Nephron progenitor cell (in vitro differentiated cells): ENCODE measurements at places on chromosomes 12 and 14.
A peak's percentile ranks its signal among the peaks of the same experiment; 100 is the strongest.

DNA sequence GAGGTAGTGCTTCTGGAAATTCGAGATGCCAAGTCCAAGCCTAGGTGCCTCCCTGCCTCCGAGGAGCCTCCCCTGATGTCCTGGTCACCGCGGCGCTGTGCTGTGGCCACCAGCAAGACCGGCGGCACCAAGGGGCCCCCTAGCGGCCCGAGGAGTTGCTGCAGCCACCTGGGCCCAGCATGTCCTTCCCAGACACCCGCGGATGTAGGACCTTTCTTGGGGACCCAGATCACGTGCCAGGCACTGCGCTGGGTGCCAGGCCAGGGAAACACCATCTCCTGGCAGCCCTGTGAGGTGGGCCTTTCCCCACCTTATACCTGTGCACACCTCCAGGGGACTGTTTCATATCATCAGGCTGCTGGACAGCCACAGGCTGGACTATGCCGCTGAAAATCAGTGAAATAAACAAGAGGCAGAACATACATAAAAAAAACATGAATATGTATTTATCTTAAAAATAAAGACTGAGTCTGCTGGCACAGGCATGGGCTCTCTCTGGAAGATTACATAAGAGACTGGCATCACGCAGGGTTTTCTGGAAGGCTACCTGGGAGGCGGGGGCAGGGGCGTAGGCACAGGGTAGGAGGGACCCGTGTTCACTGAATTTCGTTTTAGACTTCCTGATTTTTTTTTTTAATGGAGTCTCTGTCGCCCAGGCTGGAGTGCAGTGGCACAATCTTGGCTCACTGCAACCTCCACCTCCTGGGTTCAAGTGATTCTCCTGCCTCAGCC, 15.9 kb upstream of the HHIPL1 start:
- peaks cover 13% of the 10 kb centered on the region for H3K27me3 ChIP-seq
- H3K27ac ChIP-seq = no peak overlapping the region
- peak; percentile 85 for DNase-seq
- H3K4me3 ChIP-seq = no peak overlapping the region
- no peaks in the 10 kb centered on the region for H3K36me3 ChIP-seq

DNA sequence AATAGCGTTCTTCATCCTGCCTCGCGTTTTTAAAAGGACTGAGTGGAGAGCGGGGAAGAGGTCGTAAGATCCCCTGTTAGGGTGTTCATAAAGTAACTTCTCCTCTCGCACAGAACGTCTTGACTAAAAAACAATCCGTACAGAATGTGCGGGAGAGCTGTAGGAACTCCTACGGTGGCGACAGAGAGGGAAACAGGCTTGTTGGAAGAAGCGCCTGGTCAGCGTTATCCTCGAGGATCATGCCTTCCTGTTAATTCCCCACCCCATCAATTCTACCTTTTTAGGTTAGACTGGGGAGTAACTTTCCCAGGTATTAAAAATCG, 399 bp upstream of the WASHC4 start:
- peaks cover 41% of the 10 kb centered on the region for H3K4me1 ChIP-seq
- H3K36me3 ChIP-seq = peaks cover 11% of the 10 kb centered on the region
- no peak for DNase-seq
- peak overlapping the region; percentile 86 for H3K27ac ChIP-seq
- H3K27me3 ChIP-seq = peaks cover 6% of the 10 kb centered on the region
- peak overlapping the region; percentile 96 for H3K4me3 ChIP-seq

DNA sequence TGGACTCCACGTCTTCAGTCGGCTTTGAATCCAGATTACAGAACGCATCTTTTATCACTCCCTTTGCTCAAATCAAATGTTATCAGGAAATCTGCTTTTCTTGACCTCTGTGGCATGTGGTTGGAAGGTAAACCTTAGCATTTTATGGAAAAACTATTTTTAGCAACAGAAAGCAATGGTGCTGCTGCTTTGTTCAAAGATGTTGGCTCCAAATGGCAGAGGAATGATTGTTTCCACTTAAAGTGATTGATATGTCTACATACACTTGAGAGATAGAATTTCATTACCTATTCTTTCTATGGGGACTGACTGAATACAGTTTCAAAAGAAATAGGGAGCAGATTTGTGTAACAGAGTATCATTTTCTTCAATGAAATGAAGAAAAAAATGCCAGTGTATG, 761.2 kb downstream of the NOVA1 start:
- H3K4me3 ChIP-seq = peak overlapping the region; percentile 7
- H3K36me3 ChIP-seq = no peaks in the 10 kb centered on the region
- no peak overlapping the region for H3K27ac ChIP-seq
- DNase-seq = no peak

DNA sequence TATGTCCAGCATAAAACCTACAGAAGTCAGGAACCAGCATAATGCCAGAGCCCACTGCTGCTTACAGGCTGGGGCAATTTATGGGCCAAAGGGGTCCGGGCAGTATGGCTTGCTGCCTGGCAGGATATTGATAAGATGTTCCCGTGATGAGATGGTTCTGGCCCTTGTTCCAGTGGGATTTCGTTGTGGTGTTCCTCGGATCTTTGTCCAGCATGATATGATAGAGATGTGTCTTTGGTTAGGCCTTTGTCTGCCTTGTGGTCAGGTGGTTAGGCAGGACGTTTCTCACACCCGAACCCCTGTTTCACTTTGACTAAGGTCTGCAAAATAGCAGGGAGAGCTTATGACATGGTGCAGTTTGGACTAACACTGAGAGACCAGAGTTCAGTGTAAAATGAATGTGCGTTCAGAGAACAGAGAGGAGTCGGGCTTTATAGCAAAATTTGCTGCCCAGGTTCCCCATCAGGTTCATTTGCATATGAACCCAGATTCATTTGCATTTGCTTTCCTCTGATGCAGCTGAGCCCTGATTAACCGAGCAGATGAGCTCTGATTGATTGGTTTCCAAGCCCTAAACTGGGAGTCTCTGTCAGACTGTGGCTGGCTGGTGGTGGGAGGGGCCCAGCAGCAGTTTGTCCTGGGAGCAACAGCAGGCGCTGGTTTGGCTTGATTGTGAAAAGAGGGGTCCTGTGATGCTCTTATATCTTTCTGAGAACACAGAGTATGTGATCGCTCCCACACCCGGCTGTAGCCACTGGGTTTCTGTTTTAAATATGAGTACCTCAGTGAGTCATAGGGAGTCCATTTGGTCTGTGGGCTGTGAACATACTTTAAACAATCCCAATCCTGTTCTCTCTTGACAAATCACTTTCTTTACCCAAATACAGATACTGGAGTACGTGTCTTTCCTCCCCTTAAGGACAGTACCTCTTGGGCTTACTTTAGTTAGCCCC, 156.3 kb upstream of the PZP start:
- H3K4me3 ChIP-seq = no peak overlapping the region
- peaks cover 35% of the 10 kb centered on the region for H3K4me1 ChIP-seq
- no peaks in the 10 kb centered on the region for H3K27me3 ChIP-seq
- H3K36me3 ChIP-seq = peaks cover 8% of the 10 kb centered on the region

GRCh38 chr14:55274751-55275150, 3.5 kb downstream of the FBXO34 start:
- peaks cover 4% of the 10 kb centered on the region for H3K27me3 ChIP-seq
- DNase-seq = no peak
